ENCODE measurements at places on chromosomes 11 and 22.

GRCh38 chr11:10716122-10716521, 22.6 kb upstream of the IRAG1 start:
- DNase-seq, result peak; percentile 15

DNA sequence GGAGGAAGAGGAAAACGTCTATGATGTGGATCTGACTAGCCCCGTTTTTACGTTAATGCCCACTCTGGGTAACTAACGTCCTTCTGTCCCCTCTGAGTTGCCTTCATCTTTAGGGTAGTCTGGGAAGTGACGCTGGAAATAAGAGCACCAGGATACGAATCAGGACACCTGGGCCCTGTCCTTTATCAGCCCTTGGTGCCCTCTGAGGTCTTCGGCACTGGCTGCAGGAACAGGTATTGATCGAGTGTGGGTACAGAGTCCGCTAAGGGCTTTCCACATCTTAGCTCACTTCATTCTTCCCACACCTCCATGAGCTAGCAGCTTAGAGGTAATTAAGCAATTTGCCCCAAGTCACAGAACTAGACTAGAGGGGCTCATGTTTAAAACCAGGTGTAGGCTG, 223.8 kb downstream of the DBX1 start:
- DNase-seq, result no peak

DNA sequence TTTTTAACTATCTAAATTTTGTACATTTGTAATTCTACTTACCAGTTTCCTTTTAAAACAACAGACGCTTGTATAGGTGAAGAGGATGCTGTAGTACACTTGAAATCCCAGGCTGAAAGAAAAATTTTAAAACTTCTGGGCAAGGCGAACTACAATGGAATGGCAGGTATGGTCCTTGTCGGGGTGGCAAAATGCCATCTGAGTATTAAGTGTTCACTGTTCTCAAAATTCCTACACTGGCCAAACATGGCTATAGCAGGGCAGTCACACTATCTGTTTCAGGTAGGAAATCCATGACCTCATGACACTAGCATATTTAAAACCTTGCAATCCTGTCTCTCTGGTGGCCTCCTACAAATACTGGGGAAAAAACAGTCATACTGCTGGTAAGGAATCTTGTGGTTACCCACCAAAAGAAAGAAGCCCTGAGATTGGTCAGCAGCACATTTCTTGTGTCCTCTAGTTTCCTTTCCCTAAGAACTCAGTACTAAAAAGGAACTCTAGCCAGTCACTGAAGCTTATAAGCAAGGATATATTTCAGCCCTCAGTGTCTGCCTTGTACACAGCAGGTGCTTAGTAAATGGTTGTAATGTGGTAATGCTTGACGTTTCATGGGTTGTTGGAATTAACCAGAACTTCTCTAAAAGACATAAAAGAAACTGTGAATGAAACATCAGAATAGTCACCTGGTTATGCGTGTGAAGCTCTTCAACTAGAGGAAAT, 5.2 kb upstream of the ZC3H12C start:
- DNase-seq, result no peak

DNA sequence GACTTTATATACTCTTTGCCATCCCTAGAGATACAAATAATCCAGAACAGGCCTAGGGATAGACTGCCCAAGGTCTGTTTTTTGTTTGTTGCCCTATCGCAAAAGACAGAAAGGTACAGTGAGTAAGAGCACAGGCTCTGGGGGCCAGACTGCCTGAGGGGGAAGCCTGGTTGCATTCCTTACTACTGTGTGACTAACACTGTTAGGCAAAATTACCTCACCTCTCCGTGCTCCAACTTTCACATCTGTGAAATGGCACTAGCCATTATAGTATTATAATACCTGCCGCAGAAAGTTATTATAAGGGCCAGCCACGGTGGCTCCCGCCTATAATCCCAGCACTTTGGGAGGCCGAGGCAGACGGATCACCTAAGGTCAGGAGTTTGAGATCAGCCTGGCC, 14.5 kb downstream of the SLC35F2 start:
- DNase-seq, result no peak

GRCh38 chr22:22833488-22833887, 54.1 kb upstream of the IGLL5 start:
- DNase-seq, result no peak

DNA sequence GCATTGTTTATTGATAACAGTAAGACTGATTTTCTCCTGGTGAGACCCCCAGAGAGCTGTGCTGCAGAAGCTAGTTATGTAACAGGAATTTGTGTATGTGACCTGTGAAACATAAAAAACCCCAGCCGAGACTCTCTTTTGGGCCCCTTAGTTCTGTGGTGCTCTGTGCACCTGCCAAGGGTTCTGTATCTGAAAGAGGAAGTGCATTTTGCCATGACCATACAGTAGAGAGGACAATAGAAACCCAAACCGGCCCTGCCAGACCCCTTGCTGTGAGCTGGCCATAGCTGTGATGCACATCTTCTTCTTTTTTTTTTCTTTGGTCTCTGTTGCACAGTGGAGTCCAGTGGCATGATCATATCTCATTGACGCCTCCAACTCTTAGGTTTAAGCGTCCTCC, 31.4 kb upstream of the APOL5 start:
- no peak for DNase-seq

DNA sequence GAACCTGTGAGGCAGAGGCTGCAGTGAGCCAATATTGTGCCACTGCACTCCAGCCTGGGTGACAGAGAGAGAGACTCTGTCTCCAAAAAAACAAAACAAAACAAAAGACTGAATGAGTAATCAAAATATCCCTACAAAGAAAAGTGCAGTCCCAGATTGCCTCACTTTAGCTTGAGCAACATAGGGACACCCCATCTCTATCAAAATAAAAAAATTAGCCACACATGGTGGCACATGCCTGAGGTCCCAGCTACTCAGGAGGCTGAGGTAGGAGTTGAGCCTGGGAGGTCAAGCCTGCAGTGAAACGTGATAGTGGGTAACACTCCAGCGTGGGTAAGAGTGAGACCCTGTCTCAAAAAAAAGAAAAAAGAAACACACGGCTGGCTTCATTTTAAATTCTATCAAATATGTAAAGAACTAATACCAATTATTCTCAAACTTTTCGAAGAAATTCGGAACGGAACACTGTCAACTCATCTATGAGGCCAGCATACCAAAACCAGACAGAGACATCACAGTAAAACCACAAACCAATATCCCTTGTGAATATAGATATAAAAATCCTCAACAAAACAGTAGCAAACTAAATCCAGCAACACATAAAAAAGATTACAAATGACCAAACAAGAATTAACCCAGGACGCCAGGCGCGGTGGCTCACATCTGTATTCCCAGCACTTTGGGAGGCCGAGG, 12.9 kb downstream of the CHEK2 start:
- DNase-seq, result no peak

- DNase-seq, result no peak
Observed at GRCh38 chr22:38704654-38705234, 1.0 kb upstream of the GTPBP1 start.

GRCh38 chr22:45444168-45444567, 30.7 kb downstream of the RIBC2 start:
- DNase-seq, result no peak

DNA sequence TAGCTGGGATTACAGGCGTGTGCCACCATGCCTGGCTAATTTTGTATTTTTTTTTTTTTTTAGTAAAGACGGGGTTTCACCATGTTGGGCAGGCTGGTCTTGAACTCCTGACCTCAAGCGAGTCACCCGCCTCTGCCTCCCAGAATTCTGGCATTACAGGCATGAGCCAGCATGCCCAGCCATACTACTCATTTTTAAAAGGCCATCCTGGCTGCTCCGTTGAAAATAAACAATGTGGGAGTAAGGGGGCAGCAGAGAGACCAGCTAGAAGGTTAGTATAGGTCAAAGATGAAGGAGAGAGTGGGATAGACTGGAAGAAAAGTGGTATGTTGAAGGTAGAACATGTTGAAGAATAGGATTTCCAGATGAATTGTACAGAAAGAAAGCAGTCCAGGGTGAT, 17.6 kb upstream of the LIN7C start:
- DNase-seq, result no peak

GRCh38 chr11:70493891-70494290, 95.6 kb downstream of the CTTN start:
- no peak for DNase-seq

- DNase-seq, result no peak
Observed at GRCh38 chr11:127864861-127865260, 722.5 kb downstream of the ETS1 start.

Data from T47D (cell line).